ENCODE measurements at places on chromosomes 12 and 14.

DNA sequence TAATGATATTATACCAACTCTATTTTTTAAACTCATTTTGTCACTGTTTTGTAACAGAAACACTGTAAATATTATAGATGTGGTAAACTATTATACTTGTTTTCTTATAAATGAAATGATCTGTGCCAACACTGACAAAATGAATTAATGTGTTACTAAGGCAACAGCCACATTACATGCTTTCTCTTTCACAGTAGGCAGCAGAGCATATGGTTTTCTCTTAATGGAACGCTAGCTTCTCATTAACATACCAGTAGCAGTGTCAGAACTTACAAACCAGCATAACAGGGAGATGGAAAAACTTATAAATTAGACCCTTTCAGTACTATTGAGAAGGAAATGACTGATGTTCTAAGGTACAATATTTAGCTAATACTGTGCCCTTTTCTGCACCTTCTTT lies 398.8 kb downstream of the PRKD1 start:
- DNase-seq, result no peak

DNA sequence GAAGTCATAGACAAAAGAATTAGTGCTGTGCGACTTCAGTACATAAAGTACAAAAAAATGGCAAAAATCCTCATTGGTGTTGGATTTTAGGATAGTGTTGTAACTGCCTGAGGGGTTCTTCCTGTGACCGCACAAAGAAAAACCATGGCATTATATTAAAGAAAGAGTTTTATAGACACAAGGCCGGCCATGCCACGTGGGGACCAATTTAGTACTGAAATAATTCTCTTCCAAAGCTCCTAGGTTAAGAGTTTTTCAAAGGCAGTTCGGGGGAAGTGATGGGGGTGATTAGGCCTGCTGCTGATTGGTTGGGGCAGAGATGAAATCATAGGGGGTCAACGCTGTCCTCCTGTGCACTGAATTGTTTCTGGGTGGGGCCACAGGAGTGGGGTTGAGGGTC lies 150.9 kb upstream of the EEA1 start:
- no peak for DNase-seq

DNA sequence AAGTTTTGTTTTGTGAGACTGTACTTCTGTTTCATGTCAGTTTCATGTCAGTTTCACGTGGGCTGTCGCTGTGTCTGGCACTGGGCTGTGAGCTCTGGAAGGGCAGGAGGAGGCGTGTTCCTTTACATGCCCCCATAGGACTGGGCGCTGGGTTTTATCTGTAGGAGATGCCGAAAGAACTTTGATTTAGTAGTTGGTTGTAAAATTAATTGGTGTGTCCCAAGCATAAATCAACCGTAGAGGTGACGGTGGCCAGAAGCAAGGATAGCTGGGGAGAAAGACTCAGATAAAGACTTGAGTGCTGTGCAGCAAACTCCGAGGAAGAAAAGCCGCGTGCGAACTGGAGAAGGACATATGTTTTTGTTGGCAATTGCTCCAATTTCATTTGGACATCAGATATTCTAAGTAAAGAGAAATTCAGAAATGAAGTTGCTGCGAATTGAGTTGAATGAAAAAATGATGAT lies 182.5 kb downstream of the VRK1 start:
- DNase-seq, result no peak

DNA sequence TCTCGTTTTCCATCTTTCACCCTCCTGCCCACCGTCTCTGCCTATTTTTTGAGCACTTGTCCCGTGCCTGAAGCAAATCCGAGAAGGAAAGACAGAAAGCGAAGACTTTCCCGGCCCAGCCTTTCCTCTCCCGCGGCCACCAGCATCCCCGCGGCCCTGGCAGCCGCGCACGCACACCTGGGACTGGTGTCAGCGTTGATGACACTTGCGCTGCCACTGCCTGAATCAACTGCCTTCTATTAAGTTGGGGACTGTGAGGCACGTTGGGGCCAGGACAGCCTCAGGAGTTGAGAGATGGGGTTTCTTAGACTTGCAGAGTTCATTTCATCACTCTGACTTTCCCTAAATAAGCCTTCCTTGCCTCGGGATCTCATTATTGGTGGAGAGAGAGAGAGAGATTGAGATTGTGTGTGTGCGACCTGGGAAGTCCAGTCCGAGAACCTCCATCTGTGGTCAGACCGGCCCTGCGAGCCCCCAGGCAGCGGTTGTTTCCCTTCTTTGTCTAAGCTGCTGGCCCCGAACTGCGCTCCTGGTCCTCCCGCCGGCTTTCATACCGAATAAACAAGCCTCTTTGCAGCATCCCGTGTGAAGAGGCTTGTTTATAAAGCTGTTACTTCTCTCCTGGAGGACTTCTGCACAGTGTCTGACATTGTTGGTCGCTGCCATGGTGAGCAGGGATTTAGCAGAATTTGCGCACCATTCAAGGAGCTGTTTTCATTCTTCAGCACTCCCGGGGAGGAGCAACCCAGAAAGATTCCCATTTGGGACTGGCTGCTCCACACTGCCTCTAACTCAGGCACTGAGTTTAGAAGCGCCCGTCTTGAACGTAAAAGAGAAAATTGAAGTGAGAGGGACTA lies 1.5 kb downstream of the PDZRN4 start:
- DNase-seq, result no peak

DNA sequence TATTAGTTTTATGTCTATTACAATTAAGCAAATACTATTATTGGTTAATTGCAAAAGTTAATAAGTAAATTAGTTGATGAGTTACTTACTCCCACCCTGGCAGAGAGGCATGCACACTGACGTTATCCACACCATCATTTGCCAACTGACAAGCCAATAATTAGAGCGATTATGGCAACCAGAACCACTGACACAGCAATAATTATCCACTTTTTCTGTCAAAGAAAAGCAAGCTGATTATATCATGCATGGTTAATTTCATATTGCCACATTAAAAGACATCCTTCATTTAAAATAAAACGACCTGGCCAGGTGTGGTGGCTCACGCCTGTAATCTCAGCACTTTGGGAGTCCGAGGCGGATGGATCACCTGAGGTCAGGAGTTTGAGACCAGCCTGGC lies 43.1 kb downstream of the STX2 start:
- no peak for DNase-seq

DNA sequence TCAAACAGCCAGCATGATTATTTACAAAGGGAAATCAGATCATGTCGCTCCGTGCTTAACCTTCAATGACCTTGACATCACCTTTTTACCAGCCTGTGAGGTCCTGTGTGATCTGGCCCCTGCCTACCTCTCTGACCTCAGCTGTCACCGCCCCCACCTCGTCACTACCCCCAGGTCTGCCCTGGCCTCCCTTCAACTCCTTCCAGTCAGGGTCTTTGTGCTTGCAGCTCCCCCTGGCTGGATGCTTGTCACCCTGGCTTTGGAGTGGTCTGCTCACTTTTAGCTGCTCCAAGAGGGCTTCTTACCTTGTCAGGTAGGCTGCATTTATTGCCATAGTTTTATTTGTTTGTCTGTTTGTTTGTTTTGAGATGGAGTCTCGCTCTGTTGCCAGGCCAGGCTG lies 8.2 kb upstream of the MAX start:
- DNase-seq, result no peak

DNA sequence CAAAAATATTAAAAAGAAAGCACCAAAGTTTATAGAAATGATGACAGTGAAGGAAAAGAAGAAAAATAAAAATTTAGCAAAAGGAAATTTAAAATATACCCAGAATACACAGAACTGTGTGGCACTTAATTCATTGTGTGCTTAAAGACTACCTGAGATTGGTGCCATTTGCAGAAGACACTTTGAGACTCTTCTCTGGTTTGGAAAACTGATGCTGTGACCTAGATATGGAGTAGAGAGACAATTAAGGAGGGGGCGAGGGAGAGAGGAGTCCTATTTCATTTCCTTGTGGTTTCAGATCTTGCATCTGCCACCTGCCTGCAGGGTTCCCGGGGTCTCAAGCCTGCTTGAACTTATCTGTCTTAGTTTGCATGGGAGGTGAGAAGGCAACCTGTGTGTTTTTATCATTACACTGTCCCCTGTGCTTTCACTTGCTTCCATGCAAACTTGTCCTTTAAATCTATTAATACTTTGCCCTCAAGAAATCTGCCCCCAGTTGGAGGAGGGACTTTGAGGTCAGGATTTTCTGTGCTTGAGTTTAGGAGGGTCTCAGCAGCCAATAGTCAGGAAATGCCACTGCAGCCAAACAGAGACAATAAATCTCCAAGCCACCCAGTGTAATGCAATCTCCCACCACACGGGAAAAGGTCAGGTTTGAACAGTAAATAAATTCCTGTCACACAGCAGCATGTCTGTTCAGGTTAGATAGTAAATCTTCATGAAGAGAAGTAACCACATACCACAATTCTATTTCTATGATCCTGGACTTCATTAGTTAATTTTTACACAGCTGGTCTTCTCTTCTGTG lies 119.4 kb downstream of the CAND1 start:
- no peak for DNase-seq

DNA sequence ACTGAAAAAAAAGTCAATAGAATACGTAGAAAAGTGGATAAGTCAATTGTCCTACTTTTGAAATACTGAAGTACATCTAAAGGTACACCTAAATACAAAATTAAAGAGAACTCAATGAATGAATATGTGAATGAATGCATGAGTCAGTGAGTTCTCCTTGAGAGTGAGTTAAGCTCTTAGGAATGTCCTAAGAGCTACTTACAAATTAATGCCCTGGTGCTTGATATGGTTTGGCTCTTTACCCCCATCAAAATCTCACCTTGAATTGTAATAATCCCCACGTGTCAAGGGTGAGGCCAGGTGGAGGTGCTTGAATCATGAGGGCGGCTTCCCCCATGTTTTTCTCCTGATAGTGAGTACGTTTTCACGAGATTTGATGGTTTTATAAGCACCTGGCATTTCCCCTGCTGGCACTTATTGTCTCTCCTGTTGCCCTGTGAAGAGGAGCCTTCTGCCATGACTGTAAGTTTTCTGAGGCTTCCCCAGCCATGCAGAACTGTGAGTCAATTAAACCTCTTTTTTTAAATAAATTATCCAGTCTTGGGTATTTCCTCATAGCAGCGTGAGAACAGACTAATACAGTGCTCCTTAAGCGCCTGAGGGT lies 192.2 kb upstream of the ARHGAP5 start:
- no peak for DNase-seq

DNA sequence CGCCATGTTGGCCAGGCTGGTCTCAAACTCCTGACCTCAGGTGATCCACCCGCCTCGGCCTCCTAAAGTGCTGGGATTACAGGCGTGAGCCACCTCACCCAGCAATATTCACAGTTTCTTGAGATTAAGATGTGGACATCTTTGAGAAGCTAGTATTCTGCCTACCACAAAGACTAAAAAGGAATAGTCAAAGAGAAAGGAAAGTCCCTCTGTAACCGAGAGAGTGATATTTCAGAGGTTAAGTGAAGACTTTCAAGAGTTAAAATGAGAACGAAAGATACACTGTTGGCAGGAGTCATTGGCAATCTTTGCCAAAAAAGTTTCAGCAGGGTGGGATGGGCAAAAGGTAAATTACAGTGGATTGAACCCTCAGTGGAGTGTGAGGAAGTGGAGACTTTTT lies 15.6 kb downstream of the DGKA start:
- DNase-seq, result no peak

- DNase-seq, result no peak
Observed at GRCh38 chr14:47511829-47512228, 163.6 kb downstream of the MDGA2 start.

DNA sequence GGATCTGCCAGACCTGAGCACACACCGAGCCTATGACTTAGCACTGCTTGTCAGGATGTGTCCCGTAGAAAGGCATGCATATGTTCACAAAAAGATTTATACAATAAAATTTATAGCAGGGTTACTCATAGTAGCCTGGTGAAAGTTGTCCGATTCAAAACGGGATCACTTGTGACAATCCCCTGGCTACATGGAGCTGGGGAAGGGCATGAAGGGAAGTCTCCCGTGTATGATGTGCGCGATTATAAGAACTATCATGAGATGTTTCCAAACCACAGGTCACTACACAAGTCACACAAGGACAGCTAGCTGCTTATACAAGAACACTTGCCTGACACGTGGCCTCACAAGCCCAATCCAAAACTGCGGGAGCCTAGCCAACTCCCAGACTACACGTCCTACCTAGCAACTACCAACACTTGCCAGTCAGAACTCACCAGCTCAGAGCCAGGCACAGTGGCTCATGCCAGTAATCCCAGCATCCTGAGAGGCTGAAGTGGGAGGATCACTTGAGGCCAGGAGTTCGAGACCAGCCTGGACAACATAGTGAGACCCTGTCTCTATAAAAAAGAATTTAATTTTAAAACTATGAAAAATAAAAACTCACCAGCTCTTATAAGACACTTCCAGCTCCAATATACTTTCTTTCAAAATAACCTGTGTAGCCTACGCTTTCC lies 7.5 kb upstream of the CDCA4 start:
- DNase-seq, result peak; percentile 30

DNA sequence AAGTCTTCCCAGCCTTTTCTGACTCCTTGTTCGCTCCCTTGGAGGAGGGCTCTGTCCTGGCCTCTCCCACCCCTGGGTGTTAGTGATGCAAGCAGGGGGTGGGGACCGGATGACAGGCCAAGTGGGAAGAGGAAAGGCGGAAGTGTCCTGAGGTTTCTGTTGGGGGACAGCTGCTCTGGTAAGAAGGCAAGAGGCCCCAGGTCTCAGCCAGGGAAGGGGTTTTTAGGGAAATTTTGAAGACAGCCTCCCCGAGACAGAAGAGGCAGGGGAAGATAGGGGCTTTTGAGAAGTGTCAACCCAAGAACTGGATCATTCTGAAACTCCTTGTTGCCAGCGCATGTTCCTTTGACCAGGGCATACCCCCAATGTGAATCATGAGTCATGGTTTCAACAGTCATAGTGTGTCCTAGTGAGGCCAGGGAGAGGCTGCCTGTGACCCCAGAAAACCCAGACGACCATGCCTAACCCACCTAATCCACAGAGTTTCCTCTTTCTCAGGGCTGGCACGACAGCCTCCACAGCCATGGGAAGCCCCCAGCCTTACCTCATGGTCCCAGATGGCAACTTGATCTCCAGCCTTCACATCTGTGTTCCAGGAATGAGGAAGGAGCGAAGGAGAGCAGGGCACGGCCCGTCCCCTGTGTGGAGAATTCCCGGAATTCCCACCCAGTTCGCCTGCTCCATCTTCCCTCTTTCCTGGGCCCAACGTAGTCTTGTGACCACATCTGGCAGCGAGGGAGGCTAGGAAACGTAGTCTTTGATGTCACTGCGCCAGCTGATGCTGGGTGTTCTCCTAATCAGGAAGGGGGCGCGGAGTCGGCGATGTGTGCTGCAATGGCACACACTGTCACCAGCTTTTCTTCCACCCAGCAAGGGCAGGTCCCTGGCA lies 4.9 kb upstream of the GPR132 start:
- no peak for DNase-seq

GRCh38 chr12:19402743-19403431 lies 36.4 kb upstream of the AEBP2 start:
- DNase-seq, result no peak

DNA sequence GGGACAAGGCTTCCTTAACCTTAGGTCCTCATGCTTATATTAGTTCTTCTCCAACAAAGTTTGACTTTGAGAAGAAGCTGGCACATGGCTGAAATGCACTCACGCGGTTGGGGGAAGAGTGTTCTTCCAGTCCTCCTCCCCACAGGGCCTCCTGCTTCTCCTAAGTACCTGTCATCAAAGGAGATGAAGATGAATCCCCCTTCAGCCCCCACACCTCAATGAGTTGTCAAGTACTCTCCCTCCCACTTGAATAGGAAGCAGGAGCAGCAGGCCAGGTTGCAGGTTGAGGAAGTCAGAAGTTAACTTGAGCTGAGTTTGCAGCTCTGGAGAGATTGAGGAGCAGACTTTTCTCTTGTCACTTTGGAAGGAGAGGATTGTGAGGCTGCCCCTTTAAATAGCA lies 2.9 kb upstream of the PDE1B start:
- DNase-seq, result no peak

Measured in mucosa of descending colon (tissue), 3 donors.